ENCODE measurements at places on chromosomes 3 and 15.
A peak's percentile ranks its signal among the peaks of the same experiment; 100 is the strongest.

- no peak for DNase-seq
Observed at GRCh38 chr3:77524463-77524862, 484.6 kb downstream of the ROBO2 start.

DNA sequence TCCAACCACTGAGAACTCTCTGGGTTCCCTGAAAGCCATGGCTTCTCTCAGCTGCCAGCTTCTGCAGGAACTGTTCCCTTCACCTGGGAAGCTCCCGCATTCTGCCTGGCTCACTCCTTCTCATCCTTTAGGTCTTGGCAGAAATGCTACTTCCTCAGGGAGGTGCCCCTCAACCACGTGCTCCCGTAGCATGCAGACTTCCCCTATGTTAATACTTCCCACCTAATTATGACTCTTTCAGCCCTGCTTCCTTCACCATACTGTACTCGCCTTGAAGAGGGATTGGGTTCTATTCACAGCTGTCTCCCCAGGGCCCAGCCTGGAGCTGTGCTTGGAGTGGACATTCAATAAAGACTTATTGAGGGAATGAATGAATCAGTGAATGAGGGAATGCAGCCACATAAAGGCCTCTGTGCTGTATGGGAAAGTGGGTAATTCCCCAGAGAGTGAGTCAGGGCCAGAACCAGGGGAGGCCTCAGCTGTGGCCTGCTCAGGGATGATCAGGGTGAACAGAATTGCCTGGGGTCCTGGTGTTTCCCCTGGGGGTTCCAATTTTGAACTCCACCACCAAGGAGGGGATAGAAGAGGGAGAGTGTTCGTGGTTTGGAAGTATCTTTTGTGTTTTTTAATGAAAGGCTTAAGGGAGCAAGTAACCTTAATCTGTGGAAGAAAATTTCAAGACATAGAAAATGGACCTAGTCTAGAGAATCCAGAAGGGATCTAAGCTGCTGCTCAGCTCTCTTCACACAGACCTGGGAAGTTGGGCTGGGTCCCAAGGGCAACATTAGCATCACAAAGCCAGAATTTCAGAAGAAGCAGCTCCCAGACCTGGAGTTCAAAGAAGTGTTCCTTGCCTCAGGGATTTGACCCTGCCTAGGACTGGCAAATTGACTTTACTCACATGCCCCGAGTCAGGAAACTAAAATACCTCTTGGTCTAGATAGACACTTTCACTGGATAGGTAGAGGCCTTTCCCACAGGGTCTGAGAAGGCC is 14.6 kb upstream of the FAM107A start:
- no peak for DNase-seq

DNA sequence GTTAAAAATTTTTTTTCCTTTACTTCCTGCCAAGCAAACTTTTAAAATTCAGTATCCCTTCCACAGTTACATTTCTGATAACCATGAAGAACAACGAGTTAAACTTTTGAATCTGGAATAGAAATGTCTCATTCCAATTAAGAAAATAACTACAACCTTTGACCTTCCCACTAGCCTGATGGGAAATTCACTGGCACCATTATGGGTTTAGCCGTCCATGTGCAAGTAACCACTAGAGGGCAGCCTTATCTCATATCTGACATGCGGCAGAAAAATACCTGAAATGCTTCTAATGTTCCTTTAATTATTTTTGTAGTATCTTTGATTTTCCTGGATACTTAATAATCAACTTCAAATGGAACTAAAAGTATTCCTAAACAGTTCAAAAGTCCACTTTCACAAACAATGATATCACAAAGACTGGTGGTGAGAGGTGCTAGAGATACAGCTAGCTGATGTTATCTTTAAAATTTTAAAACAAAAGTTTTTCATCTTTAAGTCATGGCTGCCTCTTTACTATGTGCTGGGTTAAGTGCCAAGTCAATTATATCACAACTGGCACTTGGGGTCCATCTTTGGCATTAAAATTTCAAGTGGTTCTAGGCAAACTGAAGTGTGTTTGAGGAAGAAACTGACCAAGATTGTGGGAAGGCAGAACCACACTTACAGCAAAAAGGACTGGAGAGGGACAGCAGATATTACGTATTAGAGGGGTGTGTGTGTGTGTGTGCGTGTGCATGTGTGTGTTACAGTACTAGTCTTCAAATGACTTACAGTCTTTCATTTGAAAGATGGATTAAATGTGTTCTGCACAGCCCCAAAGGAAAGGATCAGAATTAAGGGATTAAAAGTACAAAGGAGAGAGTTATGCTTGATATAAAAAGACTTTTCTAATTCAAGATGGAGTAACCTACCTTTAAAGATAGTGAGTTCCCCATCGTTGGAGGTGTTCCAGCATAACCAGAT is 107.1 kb upstream of the ICE2 start:
- DNase-seq: peak; percentile 54

GRCh38 chr3:31227131-31227562 is 305.6 kb upstream of the STT3B start:
- DNase-seq: no peak

DNA sequence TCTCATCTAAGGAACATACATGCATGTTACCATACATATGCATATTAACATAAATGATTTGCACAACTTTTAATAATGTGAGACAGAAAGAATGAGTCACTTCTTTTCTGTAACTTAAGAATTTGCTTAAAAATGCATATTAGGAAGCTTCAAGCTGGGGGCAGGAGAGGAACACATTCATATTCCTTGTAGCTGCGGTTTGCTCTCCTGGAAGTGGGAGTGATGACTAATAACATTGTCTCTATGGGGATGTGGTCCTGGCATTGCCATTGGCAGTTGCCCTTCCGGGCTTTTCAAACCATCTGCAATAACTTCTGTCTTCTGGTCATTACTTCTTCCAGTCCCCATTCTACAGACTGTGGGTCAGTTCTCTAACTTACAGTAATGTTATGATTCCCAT is 15.6 kb downstream of the CHST2 start:
- DNase-seq: no peak

- DNase-seq: no peak
Observed at GRCh38 chr3:133672461-133672860, 10.7 kb upstream of the TOPBP1 start.

- no peak for DNase-seq
Observed at GRCh38 chr3:5160940-5161858, 26.3 kb upstream of the EDEM1 start.

GRCh38 chr3:194851254-194851653 is 165.6 kb downstream of the FAM43A start:
- no peak for DNase-seq

DNA sequence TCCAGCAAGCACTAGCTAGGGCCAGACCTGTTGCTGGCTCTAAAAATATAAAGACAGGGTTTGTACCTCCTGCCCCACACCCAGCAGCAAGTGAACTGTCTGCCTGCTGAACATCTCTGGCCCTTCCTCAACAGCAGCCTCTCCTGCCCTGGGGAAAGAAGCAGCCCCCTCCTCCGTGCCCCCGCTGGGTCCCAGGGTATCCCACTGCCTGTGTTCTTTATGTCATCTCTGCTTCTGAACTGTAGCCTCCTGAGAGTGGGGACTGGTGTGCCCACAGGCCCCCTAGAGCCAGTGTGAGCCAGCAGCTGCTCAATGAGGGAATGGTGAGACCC is 54.5 kb downstream of the ACAD9 start:
- no peak for DNase-seq

DNA sequence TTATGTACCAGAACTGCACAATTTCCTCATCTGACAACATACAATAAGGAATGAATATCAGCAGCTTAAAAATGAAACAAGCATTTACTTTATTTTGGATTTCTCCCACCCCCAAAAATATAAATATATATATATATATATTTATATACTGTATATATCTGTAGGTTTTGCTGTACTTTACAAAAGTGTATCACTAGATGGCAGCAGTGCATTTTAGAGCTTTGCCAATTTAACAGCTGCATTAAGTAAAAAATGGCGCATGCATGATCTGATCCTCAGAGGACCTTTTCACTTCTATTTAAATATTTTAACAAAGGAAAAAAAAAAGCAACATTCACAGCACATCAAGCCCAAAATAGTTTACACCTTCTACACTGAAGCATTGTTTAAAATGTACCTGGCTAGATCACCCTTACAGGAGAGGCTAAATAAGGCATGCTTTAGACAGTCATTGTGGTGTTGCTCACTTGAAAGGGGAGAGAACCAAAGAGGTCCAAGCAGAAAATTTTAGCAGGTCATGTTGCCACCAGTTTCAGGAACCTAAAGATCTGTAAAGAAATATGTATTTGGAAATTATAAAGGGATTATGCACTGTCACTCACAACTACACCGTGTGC is 72.6 kb downstream of the NPTN start:
- DNase-seq: no peak

DNA sequence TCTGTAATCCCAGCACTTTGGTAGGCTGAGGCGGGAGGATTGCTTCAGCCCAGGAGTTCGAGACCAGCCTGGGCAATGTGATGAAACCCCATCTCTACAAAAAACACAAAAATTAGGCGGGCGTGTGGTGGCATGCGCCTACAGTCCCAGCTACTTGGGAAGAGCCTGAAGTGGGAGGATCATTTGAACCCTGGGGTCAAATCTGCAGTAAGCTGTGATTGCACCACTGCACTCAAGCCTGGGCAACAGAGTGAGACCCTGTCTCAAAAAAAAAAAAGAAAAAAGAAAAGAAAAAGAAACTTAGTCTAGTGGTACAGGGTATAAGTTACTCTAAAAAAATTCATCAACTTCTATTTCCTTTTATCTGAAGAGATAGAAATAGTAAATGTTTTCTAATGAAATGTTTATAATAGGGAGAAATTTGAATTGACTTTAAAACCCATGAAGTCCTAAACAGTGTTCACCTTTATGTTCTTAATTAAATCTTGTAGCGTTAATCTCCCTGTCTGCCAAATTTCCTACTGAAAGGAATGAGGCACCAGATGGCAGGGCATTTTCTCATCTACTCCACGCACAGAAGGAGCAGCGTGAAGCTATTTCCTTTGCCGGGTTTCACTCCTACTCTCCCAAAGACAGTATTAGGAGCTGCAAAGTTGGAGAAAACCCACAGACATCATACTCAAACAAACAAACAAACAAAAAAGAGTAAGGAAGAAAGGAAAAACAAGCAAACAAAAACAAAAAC is 1.9 kb downstream of the PCLAF start:
- no peak for DNase-seq

DNA sequence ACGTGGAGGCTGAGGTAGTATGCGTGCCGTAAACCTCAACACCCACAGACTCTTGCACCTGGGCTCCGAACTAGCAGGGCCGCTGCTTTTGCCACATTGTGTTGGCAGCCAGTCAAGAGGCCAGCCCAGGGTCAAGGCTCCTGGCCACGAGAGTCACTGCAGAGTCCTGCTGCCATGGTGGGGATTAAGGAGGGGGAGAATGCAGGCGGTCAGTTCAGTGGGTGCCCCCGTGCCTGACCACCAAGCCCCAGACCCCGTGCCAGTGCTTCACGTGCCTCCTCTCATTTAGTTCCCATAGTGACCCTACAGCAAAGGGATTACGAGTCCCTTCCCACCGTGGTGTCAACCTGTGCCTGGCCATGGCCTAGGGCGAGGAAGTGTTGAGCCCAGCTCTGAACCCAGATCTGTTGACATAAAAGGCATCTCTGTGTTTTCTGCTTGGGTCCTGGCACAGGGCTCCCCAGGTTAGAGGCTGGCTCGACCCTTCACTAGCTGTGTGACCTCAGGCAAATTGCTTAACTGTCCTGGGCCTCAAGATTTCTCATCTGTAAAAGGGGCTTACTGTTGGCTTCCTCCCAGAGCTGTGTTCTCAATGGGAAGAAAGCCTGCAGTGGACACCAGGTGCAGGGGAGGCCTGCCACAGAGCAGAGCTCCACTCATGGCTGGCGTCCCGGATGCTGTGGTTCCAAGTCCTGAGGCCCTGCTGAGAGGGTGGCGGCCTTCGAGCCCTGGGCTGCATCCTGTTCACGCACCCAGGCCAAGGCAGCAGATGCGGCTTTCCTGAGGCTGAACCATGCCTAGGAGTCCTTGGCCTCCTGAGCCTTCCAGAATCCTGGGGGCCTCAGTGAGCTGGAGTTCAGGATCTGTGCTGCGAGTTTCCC is 32.8 kb downstream of the FBLN2 start:
- no peak for DNase-seq

DNA sequence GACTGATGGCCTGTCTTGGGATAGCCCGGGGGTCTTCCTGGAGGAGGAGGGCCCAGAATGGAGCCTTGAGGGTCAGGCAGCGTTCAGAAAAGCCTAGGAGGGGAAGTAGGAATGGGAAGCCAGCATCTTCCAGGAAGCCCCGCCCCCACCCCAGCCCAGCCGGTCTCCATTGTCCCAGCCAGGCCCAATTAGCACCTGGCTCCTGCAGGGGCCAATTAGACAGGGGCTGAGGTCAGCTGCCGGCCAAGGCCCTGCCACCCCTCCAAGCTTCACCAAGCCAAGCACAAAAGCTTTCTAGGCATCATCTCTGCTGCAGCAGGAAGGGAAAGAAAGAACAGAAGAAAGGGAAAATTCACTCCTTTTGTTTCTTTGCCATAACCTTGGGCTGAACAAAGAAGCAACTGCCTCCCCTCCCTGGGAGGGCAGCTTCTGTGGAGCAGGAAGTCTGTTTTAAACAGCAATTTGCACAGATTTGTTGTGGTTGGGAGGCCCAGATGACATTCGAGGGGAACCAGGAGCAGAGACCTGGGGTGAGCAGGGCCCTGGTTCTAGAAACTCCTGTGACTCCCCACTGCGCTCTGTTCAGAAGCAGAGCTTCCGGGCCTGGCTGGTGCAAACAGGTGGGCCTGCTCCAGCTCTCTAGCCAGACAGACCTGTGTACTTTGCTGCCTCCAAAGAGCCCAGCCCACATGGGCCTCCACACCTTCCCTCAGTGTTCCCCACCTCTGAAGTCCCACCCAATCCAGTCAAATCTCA is 47.7 kb downstream of the CYP11A1 start:
- no peak for DNase-seq

- no peak for DNase-seq
Observed at GRCh38 chr15:83153288-83153687, 45.8 kb downstream of the TM6SF1 start.

DNA sequence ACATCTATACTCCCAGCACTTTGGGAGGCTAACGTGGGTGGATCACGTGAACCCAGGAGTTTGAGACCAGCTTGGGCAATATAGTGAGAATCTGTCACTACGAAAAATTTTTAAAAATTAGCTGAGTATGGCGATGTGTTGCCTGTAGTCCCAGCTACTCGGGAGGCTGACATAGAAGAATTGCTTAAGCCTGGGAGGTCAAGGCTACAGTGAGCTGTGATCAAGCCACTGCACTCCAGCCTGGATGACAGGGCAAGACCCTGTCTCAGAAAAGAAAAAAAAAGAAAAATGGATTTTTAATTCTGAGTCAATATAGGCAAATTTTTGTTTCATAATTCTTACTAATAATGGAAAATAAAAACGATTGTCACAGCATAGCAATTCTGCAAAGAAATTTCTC is 13.3 kb downstream of the C3orf49 start:
- no peak for DNase-seq

GRCh38 chr3:136404056-136404455 is 153.9 kb downstream of the PCCB start:
- DNase-seq: no peak

All from NCI-H1930 (cell line).